ENCODE measurements at places on chromosomes 5 and 9.

DNA sequence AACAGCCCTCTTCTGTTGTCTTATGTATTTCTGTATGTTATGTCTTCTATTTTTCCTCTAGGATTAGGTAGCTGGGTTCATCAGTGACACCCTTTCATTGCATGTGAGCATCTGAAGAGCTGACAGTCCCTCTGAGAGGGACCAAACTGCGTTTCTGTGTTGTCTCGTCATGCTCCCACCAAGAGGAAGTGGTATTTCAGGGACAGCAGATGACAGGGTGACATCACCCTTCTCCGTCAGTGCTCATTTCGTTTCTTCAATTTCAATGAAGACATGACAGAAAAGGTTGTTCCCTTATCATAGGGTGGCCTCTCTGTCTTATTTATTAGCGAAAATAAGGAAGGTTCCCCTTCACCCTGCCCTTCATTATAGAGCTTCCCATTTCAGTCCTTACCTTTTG is 225.9 kb upstream of the NR4A3 start:
- DNase-seq: peak; percentile 30

DNA sequence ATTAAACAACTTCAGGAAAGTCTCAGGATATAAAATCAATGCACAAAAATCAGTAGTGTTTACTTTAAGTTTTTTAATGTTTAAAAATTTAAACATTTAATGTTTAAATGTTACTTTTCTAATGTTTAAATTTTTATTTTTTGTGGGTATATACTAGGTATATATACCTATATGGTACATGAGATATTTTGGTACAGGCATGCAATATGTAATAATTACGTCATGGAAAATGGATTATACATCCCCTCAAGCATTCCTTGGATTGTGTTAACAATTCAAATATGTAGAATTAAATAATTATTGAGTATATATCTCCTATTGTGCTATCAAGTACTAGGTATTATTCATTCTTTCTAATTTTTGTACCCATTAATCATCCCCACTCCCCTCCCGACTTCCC is 291.3 kb downstream of the TMEM232 start:
- no peak for DNase-seq

DNA sequence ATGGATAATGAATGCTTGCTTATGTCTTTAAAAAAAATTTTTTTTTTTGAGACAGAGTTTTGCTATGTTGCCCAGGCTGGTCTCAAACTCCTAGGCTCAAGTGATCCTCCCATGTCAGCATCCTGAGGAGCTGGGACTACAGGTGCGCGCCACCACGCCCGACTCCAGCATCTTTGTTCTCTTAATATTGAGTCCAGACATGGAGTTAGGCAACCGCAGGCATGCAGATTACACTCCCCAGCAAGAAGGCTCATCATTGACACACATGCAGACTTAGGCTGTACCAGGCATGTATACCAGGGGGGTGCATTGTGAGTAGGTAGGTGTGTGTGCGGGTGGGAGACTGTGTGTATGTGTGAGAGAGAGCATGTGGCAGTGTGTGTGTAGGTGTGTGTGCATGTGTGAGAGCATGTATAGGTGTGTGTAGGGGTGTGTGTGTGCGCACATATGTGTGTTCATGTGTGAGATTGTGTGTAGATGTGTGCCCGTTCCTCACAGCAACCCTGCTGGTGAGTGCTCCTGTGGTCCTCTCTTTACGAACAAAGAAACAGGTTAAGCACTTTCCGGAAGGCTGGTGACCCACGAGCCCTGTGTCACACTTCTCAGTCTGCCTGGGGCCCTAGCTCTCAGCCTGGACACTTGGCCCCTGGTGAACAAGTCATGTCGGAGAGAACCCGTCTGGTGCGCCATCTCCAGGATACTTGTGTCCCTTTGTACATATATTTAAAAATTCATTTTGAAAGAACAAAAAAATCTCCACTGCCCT is 6.2 kb downstream of the OBP2B start:
- DNase-seq: no peak

GRCh38 chr5:138732466-138732865 is 20.8 kb upstream of the CTNNA1 start:
- no peak for DNase-seq

- no peak for DNase-seq
Measured at GRCh38 chr5:133792655-133793054, 175.8 kb downstream of the C5orf15 start.

GRCh38 chr5:14882658-14883580 is 11.3 kb upstream of the ANKH start:
- DNase-seq: no peak

GRCh38 chr9:7791394-7791793 is 8.2 kb downstream of the DMAC1 start:
- no peak for DNase-seq

DNA sequence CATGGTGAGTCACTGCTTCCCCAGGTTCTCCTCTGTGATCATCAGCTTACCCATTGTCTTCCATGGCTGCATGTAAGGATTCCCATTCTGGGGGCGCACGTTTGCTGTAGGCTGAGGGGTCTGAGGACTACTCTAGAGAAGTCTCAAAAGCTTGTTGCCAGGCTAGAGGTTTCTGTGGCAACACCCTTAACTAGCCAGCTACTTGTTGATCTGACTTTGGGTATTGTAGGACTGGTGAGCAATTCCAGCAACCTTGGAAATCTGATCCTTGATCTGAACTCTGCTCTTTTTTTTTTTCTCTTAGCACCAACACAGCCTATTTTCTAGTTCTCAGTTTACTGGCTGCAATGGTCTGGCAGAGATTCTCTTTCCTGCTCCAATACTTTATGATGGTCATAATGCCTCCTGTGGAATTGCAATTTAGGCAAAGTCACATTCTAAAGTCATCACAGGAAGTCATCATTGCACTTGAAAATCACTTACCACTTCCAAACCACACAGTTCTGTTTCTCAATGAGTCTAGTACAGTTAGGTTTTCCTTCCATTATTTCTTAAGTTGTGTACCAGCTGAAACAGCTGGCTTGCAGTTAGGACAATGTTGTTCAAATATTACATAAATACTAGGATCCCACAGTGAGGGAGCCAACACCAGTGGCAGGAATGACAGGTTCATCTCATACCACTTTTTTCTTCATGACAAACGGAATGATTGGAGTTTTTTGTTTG is 110.3 kb downstream of the SLC12A2 start:
- DNase-seq: no peak

GRCh38 chr9:115328677-115329076 is 210.7 kb upstream of the TNC start:
- no peak for DNase-seq

DNA sequence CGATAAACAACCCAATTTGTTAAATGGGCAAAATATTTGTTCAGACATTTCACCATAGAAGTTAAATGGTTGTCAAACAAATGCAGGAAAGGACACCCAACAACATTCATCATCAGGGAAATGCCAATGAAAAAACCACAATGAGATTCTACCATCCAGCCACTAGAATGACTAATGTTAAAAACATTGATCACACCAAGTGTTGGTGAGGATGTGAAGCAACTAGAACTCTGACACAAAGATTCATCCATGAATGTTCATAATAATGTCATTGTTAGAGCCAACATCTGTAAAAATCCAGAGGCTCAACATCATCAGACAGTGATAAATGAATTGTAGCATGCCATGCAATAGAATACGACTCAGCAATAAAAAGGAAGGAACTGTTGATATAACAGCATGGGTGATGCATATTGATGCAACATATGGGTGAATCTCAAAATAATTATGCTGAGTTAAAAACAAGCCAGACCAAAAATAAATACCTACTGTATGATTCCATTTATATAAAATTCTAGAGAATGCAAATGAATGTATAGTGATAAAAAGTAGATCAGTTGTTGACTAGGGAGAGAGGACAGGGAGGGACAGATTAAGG is 55.9 kb upstream of the UNC5A start:
- no peak for DNase-seq

GRCh38 chr5:65125591-65126541 is 355.9 kb downstream of the ADAMTS6 start:
- no peak for DNase-seq

DNA sequence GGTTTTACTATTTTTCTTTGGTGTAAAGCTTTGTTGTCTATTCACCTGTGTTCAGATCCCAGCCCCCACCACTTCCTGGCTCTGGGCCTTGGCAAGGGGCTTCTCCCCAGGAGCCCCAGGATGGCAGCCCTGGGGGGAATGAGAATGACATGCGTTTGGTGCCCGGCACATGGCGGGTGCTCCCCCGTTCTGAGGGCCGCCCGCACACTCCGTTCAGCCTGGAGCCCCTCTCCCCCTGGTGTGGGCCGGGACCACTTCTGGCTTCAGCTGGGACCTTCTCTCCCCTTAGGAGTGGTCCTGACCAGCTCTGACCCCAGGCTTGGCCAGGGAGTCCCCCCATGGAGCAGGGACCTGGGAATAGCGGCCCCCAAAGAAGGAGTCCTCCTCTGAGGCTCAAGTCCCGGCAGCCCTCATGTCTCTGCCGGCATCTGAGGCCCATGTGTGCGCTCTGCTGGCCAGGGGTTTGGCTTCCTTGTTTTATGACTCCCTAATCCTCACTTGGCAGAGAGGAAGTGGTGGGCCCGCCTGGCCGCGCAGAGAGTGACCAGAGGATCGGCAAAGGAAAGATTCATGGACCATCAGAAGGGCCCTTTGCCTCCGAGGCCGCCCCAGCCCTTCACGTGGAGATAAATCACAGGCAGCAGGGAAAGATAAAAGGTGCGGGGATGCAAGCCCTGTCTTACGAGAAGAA is 57.0 kb upstream of the LMX1B start:
- peak; percentile 21 for DNase-seq

DNA sequence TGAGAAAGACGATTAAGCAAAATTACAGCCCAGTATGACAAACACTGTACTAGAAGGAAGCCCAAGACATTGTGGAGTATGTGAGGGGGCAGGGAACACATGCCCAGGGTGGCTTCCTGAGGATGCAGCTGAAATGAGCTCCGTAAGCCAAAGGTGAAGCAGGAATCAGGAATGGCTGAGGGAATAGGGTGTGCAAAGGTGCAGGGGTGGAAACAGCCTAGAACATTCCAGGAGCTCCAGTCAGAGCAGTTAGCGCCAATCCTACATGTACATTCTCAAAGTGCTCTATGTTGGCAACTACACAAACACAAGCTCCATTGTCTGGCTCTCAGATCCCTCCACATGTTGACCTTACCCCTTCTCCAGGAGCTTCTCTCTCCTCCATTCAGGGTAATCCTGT is 257.9 kb downstream of the MAN2A1 start:
- no peak for DNase-seq

DNA sequence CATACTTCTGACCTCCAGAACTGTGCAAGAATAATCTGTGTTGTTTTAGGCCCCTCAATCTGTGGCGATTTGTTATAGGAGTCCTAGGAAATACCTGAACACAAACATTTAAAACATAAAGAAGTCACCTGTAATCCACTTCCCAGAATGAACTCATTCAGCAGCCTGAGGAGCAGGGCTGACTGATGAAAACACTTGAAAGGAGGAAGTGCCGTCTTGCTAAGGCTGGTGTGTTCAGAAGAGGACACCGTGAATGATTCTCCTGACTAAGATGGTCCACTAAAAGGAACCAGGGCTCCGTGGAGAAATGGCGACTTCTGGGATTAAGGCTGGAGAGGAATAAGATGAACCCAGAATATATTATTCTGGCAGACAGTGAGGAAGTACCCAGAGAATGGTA is 18.7 kb upstream of the MARCHF6 start:
- DNase-seq: no peak

DNA sequence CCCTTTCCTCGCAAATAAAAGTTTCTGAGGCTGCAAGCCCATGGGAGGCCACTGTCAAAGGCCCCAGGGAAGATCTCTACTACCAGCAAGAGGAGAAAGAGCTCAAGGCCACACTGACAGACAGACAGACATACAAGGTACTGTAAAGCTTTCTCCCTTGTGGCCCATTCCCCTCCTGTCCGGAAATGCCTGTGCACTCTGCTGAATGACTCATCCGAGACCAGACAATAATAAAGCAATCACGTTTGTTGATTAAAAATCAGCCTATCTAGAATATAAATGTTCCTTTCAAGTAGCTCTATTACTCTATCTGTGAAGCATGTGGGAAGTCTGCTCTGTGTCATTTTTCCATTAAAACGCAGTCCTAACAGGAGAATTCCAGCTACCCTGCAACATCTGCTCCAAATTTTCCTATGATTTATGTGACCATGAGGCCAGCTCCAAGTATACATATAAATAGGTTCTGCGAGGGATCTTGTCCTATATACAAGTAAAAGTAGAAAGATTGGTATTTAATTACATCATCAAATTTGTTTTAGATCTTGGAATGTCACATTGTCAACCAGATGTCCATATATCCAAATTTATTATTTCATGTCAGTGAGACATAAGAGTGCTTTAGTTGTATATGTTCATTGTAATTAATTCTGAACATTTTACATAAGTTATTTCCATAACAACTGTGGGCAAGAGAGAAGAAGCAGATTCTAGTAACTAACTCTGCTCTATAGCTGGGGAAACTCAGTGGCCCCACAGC is 34.7 kb upstream of the TGFBI start:
- DNase-seq: no peak

DNA sequence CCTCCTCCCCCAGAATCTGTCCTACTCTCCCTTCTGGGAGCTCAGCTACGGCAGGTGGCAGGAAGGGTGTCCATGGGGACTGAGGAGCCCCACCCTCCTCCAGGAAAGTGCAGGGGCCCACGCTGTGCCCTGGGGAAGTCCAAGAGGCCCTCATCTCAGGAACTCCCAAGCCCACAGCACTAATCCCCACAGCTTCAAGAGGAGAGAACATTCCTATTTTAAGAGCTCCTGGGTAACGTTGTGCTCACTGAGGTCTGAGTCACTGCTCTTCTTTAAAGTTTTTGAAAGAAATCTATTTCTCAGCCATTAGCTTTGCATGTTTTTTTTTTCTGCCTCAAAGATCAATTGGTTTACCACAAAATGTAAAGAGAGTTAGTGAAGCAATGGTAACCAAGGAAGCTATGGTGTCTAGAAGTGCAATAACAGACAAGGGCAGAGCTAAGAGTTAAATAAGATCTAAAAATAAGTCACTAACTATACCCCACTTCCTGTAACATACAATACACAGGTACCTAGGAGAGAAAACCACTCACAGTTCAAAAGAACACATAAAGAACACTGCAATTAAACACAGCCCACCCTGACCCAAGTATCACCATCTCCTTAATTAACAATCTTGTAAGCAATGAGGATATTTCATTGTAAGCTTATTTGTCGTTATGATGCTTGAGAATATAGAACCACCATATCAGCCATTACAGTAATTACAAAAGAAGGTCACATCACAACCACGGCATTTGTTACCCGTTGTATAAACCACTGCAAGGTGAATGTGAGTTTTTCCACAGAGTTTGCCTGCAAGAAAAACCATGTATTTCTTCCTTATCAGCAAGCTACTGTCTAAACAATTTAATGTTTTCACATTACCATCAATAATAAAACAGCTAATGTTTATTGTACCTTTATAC is 382.3 kb upstream of the SLC30A5 start:
- DNase-seq: peak; percentile 61

DNA sequence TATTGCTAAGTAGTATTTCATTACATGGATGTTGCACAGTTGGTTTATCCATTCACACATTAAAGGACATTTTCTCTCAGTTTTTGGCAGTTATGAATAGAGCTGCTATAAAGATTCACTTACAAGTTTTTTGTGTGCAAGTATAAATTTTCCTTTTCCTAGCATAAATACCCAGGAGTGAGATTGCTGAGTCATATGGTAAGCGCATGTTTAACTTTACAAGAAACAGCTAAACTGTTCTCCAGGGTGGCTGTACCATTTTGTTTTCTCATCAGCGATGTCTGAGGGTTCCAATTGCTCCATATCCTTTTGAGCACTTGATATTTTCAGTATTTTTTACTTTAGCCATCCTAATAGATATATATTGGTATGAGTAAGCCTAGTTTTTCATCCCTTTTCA is 16.4 kb upstream of the ABCA1 start:
- no peak for DNase-seq

All from GM13976 (cell line).